ENCODE measurements at places on chromosomes 4 and X.

- no peak for DNase-seq
These were observed 61.6 kb upstream of the VAMP7 start for GRCh38 chrX:155819525-155819924.

GRCh38 chr4:92183825-92184224, 119.9 kb upstream of the GRID2 start:
- no peak for DNase-seq

DNA sequence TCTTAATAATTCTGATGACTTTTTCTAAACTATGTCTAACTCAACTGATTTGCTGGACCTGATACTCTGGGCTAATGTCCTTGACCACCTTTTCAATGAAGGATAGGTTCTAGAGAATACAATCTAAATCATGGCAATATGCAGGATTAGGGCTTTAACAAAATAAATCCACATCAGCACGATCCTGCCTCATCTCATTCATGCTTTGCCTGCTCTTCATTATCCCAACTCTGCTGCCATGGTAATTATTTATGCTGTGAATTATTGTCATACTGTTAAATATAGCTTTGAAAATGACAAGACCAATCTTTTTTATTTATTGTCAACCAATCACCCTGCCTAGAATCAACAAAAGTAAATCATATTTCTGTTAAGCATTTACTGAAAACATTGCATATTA, 2176.7 kb upstream of the AGA start:
- DNase-seq = no peak

DNA sequence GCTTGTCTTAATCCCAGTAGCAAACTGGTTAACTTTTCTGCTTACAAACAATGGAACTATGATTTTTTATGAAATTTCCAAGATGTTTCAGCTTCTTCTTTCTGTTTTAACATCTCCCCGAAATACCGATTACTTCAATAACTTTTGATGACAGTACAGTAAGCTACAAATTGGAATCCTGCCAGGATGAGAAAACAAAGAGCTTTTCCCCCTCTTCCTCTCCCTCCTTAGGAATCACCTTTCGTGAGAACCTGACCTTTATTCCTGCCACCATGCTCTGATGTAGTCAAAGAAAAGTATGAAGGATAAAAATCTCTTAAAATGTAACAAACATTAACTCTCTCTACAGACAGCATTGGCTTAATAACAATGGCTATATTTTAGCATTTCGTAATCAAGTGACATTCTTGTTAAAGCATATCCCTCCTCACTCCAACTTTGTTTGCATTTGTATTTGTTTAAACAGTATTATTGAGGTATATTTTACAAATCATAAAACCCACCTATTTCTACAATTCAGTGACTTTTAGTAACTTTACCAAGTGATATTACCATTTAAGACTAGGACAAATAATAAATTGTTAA, 148.7 kb upstream of the NAP1L5 start:
- no peak for DNase-seq

DNA sequence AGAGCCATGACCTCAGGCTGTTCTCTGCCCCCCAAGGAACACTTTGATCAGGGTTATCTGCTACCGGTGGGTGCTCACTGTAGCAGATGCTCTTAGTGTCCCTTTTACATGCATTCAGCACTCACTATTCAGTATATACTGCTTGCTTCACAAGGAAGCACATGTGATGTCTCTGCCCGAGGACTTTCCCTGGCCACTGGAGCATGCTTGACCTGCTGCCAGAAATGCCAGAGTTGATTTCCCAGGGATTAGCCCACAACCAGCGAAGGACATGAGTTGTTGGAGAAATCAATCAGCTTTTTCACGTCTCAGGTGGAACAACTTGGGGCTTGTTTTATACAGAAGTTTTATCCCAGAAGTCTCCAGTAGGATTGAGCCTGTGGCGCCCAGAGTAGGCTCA, 51.2 kb upstream of the RPS6KA3 start:
- DNase-seq = no peak

DNA sequence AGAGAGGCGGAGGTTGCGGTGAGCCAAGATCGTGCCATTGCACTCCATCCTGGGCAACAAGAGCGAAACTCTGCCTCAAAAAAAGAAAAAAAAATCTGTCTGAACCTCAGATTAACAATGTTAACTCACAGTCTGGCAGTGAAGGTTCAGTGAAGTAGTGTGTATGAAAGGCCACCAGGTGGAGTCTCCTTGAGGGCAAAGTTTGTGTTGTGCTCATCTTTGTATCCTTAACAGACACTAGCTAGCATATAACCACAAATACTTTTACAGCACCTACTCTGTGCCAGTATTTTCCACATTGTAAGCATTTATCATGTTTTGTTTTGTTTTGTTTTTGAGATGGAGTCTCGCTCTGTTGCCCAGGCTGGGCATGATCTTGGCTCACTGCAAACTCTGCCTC, 46.0 kb upstream of the MGST2 start:
- peak; percentile 5 for DNase-seq

Data from NCI-H146 (cell line).